ENCODE measurements at places on chromosomes 1 and 21.
A peak's percentile ranks its signal among the peaks of the same experiment; 100 is the strongest.

- DNase-seq, result no peak
Observed at GRCh38 chr1:206446688-206447421, 23.4 kb upstream of the IKBKE start.

- peak; percentile 47 for DNase-seq
Observed at GRCh38 chr1:48025076-48025475, 27.9 kb upstream of the TRABD2B start.

DNA sequence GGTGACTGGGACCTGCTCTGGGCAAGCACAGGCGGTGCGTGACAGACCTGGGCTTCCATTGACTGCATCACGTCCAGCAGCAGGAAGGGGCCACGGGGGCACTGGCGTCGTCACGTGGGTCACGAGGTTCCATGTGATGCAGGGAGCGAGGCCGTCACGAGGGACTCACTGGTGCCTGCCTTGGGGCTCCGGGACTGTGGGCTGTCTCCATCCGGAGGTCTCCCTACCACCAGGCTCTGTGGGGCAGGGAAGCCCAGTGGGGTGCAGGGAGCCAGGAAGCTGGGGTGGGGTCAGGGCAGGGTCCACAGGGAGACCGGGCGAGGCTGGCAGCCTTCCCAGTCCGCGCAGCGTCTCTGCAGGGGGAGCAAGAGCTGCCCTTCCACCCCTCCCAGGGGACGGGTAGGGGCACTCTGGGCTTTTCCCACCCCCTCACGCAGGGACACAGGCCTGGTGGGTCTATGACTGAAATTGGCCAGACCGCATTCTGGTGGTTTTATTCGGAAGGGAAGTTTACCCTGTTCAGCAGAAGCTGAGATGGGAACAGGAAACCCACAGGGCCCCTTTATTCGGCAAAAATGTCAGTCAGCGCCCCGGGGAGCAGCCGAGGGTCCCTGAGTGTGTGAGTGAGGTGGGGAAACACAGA, 416 bp upstream of the TNFRSF14 start:
- DNase-seq, result peak; percentile 94

GRCh38 chr1:69967245-69967766, 238.1 kb downstream of the LRRC40 start:
- no peak for DNase-seq

- DNase-seq, result no peak
Observed at GRCh38 chr1:193377472-193377871, 191.1 kb upstream of the B3GALT2 start.

- DNase-seq, result no peak
Observed at GRCh38 chr1:162725301-162725837, 65.1 kb upstream of the HSD17B7 start.

DNA sequence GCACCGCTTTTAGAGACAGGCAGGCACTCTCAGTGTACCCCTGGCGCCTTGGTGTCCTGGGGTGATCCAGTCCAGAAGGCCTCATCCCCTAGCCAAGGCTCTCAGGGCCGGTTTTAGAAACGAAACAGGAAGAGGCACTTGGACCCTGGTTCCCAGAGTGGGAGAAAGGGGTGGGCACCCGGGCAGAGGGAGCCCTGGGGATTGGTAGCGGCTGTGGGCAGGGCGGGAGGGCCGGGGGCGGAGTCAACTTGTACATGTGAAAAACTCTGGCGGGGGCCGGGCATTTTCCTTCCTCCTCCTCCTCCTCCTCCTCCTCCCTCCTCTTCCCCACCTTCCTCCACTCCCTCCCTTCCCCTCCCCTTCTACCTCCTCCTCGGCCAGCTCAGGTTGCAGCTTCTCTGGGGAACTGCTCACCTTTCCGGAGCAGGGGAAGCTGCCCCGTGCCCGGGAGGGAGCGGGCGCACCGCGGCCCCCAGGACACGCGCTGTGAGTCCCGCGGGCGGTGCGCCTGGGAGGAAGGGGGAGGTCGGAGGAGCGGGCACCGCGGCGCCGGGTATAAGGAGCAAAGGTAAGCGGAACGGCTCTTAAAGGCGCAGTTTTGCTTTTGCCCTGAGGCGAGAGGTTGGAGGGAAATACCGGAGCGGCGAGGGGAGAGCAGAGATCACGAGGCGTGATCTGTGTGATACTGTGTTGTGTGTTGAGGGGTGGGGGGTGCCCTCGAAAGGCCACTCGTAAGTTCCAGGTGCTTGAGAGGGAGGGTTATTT, at the start of gene CDK18:
CDK18 (plus strand) TSS at position 359 of the 765 bp plus-strand sequence. CDS start 18,499 bp downstream, outside the sequence.
- DNase-seq, result peak; percentile 88

DNA sequence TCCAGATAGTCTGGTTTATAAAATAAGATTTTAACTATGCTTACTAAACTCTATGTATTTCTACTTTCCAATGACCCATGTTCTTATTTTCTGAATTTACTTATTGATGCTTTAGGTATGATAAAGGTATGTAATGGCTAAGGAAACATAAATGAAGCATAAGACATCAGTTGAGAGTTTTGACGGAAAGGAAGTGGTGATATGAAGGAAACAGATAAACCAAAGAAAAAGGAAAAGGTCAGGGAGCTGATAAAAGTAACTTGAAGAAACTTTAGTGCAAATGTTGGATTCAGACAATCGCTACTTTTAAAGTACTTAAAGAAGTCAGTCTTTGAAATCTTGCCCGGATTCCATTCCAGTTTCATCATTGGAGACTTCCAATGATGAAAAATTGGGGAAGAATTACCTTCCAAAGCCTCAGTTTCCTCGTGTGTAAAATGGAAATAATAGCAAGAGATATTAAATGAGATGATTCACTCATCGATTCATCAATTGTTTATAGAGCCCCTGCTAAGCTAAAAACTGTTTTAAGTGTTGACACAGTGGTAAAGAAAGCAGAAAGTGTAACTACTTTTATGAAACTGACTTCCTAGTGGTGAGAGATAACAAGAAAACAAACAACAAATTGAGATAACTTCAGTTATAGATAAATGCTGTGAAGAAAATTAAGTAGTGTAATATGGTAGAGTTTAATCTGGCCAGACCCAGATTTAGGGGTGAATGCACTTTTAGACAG, 10.6 kb downstream of the PTPRC start:
- no peak for DNase-seq

DNA sequence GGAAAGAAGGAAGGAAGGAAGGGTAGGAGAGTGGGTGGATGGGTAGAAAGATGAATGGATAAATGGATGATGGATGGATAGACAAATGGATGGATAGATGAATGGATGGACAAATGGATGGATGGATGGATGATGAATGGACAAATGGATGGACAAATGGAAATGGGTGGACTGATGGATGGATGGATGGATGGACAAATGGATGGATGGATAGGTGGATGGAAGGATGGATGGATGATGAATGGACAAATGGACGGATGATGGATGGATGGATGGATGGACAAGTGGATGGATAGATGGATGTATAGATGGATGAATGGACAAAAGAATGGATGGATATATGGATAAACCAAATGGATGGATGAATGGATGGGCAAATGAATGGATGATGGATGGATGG, 30.5 kb downstream of the CHD5 start:
- no peak for DNase-seq

DNA sequence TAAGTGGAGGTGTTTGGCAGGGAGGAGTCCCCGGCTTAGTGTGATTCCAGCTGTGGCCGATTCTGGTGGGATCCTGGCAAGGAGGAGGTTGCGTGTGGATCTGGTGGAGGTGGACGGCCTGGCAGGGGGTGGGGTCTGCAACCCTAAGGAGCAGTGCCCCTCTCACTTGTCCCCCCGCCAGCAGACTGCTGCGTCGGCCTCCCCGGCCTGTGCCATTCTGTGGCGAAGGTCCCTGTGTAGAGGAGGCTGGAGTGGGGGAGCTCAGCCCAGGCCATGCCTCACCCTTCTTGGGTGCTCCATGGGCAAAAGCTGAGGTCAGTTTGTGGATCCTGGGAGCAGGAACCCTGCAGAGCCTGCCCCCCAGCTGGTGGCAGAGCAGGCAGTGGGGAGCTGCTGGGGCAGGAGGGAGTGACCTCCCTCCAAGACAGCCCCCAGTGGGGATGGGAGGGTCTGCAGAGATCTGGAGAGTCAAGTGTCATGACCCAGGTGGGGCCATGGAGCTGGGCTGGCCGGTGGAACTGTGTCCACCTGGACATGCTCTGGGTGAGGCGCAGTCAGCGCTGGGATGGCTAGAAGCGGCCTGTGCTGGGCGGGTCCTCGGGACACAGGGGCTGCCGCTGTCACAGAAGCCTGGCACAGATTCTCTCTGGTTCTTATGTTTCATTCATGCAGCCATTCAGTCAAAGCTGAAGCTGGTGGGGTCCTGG, 5.3 kb downstream of the MIB2 start:
- no peak for DNase-seq
